ENCODE measurements at places on chromosomes 6 and 20.

DNA sequence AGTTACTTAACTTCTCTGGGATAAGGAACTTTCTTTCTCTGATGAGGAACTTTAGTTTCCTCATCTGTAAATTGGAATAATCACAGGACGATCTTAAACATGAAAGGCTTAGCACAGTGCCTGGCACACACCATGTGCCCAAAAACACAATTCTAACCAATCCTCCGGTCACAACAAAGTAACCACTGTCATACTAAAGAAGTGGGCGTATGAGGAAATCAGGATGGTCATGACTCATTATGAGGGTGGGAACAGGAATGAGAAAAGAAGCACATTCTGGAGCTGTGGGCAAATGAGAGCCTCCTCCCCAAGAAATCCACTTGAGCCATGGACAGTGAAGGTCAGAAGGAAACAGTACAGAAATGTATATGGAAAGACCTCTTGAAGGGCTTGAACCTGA is 82.9 kb downstream of the LRFN2 start:
- no peak for DNase-seq

GRCh38 chr20:48926821-48927220 is 5.3 kb downstream of the ARFGEF2 start:
- no peak for DNase-seq

DNA sequence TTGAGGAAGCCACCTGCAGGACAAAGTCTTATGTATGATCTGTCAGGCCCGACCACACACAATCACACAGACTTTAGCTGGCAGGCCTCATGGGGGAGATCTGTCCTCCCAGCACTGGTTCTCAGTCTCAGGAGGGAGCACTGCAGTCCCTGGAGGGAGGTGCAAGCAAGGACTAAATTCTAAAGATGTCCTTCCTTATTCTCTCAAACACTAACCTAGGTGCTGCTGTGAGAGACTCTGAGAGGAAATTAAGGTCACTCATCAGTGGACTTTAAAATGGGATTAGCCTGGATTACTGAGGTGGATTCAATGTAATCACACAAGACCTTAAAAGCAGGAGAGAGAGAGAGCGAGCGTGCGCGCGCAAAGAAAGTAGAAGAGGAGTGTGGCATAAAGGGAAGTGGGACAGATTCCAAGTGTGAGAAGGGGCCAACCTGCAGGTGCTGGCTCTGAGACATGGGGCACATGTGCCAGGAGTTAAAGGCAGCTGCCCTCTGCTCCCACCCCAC is 14.3 kb downstream of the GLO1 start:
- peak; percentile 20 for DNase-seq

DNA sequence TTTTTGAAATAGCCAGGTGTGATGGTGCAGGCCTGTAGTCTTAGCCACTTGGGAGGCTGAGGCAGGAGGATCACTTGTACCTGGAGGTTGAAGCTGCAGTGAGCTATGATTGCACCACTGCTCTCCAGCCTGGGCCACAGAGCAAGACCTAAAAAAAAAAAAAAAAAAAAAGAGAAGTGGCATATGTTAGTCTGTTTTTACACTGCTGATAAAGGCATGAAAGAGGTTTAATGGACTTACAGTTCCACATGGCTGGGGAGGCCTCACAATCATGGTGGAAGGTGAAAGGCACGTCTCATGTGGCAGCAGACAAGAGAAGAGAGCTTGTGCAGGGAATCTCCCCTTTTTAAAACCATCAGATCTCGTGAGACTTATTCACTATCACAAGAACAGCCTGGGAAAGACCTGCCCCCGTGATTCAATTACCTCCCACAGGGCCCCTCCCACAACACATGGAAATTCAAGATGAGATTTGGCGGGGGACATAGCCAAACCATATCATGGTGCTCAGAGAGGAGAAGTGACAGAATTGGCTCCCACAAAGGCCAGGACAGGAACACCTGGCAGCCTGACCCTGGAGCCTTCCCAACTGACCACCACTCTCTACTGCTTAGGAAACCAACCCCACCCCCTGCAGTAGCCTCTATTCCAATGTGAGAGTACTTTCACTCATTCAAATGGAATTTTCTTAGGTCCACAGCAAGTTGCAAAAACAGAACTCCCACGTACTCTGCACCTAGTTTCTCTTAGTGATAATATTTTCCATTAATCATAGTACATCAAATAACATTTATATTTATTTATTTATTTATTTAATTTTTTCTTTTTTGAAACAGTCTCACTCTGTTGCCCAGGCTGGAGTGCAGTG is 29.8 kb downstream of the ARHGAP40 start:
- DNase-seq, result no peak

DNA sequence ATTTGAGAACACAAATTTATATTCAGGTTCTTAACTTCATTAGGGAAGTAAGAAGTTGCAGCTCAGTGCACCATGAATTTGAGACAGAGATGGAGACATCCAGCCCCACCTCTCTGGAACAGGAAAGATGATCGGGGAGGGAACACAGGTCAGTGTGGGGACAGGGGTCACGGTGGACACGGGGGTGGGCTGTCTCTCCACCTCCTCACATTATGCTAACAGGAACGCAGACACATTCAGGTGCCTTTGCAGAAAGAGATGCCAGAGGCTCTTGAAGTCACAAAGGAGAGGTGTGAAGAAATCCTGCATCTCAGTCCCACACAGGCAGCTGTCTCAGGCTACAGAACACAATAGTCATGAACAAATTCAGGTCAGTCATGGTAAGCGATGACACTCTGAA is 3.1 kb downstream of the HLA-C start:
- no peak for DNase-seq

DNA sequence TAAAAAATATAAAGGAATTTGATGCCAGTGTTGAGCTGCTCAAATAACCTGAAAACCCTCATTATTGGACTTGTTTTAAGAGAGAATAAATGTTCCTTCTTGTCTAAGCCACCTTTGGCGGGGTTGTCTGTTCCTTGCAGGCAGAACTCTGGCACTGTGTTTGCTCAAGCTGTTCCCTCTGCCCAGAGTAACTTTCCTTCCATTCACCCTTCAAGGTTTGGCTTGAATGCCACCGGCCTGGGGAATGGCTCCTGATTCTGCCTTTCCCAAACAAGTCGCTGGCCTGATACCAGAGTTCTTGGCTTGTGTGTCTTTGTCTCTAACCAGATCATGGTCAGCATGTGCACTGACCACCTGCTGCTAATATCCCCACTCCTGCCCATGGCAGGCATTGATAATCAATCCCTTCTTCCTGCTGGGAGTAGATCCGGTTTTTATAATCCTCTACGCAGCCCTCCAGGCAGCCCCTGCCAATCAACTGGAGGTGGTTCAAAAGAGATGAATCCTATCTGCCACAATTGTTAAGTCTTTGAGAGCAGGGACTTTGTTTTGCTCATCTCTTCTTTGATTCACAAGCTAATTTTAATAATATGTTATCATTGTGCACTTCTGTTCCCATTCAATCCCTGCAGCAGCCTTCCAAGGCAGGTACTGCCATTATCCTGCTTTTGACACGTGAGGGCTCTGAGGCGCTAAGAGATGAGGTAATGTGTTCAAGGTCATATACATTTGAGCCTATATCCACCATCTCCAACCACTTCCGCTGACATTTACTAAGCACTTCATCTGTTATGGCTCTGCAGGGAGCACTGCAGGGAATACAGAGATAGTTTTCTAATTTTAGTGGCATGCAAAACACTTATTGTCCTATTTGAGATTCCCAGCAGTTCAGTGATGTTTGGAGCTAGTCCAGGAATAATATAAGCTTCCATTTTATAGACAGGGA is 3.1 kb upstream of the CCM2L start:
- no peak for DNase-seq

- no peak for DNase-seq
These were observed 118.6 kb upstream of the CCDC28A start for GRCh38 chr6:138654715-138655634.

GRCh38 chr20:54545676-54546358 is 70.4 kb downstream of the DOK5 start:
- no peak for DNase-seq

DNA sequence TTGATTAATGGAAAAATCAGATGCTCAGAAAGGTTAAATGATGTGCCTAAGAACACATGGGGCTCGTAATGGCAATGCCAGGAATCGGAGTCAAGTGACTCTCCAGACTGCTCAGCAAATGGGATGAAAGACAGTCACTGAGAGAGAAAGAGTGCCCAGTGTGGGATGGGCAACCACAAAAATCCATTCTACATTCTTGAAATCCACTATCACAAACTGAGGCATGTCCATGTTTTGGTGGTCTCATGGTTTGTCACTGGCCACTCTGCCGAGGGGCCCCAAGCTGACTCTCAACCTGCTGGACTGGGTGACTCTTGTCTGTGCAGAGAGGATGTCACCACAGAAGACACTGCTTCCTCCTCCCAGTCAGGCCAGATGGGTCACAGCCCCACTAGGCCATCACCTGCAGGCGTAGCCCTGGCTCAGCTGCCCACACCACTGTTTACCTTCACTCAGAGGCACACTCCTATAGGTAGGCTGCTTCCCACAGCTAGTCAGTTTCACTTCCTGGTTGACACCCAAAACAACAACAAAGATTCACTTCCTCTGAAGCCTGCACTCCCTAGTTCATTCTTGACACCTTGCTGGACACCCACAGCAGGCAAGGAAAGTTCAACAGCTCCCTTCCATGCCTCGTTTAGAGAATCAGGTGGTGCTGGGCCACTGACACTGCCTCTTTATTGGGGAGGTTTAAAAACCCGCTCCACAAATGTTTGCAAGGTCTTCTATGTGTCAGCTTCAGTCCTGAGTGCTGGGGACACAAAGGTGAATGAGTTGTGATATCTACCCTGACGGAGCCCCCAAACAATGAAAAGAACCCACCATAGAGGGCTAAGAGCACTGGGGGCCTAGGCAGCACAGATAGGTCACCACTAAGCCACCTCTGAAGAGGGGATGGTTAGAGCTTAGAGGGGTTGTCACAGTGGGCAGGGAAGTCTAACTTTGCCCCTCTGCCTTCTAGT is 21.7 kb downstream of the MAP1LC3A start:
- DNase-seq, result no peak

- DNase-seq, result no peak
These were observed 71.9 kb downstream of the TMEM170B start for GRCh38 chr6:11609324-11610071.

DNA sequence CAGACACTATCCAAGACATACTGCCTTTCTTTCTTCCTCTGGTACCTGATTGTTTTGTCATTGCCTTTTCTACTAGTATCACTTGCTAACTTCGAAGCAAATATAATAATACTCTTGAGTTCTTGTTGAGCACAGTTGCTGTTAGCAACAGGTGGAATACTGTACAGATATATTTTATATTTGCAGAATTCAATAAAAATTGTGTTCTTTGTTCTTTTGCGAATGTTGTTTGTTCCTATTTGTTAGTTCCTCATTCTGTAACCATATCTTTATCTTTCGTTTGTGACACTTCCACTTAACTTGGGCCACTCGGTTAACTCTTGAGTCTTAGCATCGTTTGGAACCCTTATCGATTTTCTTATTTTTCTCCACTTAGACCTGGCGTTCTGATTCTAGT is 868 bp downstream of the CYB5R4 start:
- peak; percentile 18 for DNase-seq

DNA sequence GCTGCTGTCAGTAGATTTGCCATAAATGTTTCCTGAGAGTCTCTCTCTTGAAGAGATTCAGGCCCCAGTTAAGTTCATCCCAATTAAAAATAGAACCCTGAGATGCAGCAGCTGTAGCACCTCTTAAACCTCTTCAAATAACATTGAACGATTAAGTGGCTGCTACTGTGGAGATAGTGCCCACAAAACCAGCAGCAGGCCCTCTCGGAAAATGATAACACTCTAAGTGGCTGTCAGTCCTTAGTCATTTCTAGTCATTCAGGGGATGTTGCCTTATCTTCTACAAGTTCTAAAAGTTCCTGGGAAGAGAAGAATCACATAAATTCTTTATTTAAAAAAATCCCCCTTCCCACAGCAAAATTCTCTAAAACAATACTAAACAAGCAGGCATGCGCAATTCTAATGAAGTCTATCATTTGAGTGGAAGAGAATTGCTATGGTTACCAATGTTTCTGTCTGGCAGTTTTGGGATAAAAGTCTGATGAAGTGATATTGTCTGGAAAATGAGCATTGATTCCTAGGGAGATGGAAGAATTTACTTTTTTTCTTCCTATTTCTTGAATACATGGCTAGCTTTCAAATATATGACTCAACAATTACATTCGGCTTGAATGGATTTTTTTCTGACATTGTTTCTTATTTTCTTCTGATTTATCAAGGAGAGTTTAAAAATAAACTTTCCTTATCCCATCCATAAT is 131.9 kb downstream of the TRMT11 start:
- DNase-seq, result peak; percentile 91

GRCh38 chr20:47704746-47705496 is 80.4 kb downstream of the SULF2 start:
- DNase-seq, result no peak

DNA sequence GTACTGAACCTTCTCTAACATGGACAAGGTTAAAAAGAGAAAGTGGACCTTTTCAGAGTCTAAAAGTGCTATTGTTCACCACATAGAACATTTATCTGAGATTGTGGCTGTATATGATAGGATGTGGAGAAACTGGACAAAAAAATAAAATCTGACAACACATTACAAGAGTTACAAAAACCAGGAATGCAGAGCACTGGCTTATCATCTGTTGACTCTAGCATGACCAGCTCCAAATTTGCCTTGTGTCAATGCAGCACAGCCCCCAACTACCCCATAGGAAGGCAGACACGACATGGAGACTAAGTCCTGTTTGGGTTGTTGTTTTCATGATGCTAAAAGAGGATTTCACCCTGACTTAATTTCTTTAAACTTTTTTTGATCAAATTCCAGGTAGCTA is 436.9 kb upstream of the MARCKS start:
- no peak for DNase-seq

DNA sequence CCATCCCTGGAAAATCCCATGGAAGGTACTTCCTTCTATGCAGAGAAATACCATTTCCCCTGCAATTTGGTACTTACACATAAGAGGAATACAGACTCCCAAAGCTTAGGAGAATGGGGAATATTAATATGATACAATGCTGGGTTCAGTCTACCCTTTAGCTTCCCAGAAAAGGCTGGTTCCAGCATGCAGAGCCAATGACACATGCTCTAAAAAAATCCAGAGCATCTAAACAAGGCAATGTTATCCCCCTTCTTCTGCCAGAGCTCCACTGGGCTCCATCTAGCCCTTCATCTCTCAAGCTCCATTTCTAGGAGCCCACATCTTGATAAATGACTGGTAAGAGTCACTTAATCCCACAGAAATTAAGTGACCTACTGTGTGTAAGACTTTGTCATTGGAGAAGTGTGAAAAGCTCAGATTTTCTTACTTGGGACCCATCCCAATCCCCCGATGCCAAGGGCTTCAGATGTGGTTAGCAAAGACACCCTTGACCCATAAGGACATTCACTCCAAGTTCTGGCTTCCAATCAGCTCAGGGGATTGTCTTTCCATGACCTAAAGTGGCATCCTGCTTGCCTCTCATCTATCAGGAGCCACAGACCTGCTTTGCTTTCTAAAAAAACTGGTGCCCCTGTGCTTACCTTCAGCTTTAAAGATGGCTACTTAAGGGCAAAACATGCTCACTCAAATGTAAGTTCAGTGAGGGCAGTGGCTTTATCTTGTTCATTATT is 137.5 kb downstream of the UNC5CL start:
- no peak for DNase-seq
